ENCODE measurements at places on chromosomes 1 and 21.
A peak's percentile ranks its signal among the peaks of the same experiment; 100 is the strongest.

DNA sequence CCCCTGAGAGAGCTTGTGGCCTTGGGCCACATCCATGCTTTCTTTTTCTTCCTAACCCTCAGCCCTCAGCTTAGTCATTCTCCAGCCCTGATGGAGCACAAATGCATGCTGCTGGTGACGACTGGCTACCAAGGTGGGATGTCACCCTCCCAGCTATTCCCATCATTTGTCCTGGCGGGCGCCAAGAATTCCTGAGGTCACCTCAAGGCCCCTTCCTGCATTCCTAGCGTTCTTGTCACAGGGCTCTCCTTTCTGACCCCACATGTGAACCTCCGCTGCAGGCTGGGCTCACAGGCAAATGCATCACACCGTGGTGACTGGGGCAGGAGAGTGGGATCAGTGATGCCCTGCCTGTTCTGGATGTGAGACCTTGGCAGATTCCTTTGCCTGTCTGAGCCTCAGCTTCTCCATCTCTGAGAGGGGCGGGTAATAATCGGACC lies 53.4 kb upstream of the IFFO2 start:
- peak; percentile 34 for DNase-seq

- no peak for DNase-seq
These were observed 17.5 kb upstream of the PDIK1L start for GRCh38 chr1:26094076-26094669.

DNA sequence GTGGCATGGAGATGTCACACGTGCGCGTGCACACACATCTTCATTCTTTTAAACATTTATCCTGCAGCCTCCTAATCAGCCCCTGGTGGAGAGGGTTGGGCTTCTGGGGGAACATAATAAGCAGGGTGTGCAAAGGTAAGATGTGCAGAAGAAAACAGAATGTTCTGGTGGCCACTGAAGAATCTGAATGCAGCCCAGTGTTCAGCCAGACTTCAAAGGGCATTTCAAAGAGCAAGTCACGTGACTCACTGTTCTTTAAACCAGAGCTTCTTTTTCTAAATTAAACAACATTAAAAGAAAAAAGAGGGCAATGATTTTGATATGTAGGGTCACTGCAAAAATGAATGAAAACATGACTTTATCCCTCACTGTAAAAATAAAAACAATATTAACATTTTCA lies 89.8 kb downstream of the ABCA4 start:
- DNase-seq = no peak

GRCh38 chr1:22831729-22832413 lies 121.2 kb downstream of the EPHB2 start:
- no peak for DNase-seq

DNA sequence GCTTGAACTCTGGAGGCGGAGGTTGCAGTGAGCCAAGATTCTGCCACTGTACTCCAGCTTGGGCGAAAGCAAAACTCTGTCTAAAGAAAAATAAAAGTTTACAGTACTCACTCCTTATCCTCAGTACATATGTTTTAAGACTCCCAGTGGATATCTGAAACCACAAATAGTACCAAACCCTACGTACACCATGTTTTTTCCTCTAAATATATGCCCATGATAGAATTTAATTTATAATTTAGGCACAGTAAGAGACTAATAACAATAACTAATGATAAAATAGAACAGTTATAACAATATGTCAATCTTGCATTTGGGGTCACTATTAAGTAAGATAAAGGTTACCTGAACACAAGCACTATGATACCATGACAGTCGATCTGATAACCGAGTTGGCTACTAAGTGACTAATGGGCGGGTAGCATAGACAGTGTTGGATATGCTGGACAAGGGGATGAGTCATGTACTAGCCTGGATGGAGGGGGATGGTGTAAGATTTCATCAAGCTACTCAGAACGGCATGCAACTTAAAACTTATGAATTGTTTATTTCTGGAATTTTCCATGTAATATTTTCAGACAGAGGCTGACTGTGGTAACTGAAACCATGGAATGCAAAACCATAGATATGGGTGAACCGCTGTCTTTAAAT lies 43.7 kb downstream of the ST7L start:
- no peak for DNase-seq

DNA sequence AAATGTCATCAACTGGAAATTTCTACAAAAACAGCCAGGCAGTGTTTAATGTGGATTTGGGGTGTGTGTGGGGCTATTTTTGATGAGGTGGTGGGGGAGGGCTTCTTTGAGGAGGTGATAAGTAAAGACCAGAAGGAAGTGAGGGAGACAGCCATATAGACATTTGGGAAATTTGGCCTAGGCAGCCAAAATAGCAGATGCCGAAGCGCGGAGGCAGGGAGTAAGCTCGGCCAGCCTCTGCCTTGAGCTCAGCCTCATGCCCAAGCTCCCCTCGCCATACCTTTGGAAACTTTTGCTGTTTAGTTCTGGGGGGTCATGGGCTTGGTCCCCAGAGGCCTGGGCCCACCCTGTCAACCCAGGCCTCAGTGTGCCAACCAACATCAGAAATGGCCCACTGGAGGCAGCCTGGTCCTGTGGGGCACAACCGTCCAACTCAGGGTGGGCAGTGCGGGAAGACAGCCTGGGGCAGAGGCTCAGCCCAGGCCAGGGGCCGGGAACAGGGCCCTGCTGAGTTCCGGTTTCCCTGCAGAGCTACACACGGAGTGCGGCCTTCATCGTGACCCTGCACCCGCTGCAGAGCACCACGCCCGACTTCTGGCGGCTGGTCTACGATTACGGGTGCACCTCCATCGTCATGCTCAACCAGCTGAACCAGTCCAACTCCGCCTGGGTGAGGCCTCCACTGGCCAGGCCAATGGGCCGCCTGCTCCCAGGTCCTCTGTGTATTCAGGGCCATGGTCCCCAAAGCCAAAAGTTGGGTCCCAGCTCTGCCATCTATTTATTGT lies 84.0 kb downstream of the PTPRU start:
- DNase-seq = no peak

DNA sequence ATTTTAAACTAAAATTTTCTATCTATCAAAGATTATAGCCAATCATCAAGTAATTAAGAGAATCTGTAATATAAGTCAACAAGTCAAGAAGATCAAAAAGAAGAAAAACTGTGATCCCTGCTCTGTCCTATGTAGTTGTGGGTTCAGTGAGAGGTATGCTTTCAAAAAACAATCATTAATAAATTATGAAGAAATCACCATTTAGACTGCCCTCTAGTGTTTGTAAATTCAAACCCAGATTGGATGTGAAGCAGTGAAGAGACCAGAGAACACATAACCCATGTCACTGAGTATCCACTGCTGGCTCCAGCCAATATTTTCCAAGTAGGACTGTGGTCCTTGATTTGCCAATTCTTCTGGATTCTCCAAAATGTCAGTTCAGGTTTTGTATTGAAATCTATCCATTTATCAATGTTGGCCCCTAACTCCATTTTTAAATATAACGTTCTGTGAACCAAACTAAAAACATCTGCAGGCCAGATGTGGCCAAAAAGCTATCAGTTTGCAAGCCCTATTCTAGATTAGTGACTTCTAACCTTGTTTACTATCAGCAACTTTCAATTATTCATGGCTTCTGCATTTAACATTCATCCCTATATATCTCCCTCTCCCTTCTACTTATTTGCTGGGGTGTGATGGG lies 467.5 kb upstream of the CXADR start:
- no peak for DNase-seq

- no peak for DNase-seq
These were observed 432.0 kb upstream of the BEND5 start for GRCh38 chr1:49208712-49209111.

DNA sequence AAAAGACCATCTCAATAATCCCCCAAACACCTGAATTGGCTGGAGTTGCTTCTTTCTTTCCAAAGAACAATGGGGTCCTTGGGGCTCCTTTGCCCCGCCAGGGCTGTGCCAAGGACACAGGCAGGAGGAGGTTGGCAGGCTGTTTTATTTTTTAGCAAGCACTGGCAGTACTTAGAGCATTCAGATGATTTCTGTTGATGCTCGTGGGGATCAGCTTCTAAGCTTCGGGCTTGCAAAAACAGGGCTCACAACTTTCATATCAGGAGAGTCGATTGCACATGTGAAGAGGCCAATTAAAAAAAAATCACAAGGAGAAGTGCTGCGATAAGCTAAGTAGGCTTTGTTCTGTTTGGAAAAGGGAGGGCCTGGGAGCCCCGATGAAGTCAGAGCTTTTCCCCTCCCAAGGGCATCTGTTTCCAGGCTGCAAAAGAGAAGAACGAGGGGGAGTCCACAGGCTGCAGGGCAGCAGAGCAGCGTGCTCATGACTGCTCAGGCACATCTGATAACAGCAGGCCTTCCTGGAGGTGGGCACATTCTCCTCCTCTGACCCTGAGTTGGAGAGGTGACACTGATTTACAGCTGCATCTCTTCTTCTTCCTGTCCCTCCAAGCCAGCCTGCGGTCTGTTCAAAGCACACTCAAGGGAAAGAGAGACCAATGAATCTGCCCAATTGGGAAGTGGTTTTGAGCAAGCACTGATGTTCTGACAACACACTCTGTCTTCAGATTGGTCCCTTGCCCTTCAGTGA lies 27.3 kb upstream of the BCAR3 start:
- no peak for DNase-seq

- no peak for DNase-seq
These were observed 397.7 kb downstream of the RWDD3 start for GRCh38 chr1:95631695-95632094.

- no peak for DNase-seq
These were observed 51.0 kb upstream of the RGS8 start for GRCh38 chr1:182735343-182735742.
